ENCODE measurements at places on chromosomes 2 and 18.

DNA sequence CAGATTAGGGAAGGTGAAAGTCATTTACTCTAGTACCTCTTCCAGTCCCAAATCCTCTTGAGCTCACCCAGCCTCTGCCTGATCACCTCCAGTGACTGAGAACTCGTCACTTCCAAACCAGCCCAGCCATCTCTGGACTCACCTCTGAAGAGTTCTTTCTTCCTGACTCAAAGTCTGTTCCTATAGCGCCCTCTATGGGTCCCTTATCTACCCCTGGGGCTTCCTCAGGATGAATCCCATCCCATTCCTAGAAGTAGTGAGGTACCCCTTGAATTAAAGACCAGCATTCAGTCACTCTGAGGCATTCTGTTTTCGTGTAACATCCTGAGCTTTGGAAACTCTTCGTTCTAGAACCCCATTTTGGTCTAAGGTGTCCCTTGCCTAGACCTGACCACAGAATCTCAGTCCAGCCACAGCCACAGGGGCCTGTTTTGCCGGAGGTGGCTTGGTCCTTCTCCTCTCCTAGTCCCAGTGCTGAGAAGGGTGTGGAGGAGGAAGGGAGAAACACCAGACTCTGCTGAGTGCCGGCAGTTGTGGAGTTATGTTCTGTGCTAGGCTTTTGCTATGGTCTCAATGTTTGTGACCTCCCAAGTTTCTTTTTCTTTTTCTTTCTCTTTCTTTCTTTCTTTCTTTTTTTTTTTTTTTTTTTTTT, 32.7 kb downstream of the SIX3 start:
- no peak for DNase-seq

- DNase-seq = no peak
Observed at GRCh38 chr18:48033790-48034650, 103.6 kb upstream of the SMAD2 start.

- DNase-seq = no peak
Observed at GRCh38 chr2:196291873-196292800, 120.8 kb upstream of the STK17B start.

- no peak for DNase-seq
Observed at GRCh38 chr18:59514203-59514602, 155.1 kb upstream of the LMAN1 start.

DNA sequence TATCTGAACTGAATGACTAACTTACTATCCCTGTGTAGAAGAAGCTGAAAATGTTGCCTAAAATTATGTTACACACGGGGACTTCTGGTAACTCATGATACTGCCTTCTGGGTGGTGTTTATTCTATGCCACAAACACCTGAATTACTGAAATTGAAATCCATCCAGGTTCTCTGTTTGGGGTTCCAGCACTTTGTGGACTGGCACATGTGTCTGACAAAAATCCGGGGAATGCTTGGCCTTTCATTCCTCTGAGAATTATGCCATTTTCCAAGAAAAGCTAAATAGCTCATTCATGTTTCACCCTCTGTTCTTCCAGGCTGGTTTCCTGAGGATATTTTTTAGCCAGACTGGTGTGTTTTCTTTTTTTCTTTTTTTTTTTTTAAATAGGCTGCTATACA, 59.5 kb upstream of the POU3F3 start:
- DNase-seq = no peak

- no peak for DNase-seq
Observed at GRCh38 chr2:219073413-219074129, 12.8 kb upstream of the IHH start.

DNA sequence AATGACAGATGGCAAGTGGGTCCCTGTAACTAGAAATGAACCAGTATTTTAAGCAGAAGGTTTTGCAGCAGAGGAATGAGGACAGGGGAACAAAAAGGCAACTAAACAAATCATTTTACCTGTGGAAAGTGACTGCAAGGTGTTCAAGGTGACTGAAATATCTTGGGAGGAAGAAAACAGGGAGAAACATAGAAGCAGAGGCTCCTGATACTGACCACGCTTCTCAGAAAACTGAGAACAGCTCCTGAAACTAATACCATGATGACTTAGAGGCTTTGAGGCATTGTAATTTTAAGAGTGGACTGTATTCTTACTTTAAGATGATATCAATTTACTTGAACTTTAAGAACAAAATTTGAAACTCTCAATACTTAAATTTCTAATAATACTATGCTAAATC, at the start of gene DYTN:
TSS of gene DYTN (minus strand) at position 101 of the 400 bp plus-strand sequence. CDS start 117 bp downstream, outside the sequence.
- DNase-seq = no peak

- DNase-seq = no peak
Observed at GRCh38 chr2:70777450-70777849, 9.4 kb upstream of the ADD2 start.

DNA sequence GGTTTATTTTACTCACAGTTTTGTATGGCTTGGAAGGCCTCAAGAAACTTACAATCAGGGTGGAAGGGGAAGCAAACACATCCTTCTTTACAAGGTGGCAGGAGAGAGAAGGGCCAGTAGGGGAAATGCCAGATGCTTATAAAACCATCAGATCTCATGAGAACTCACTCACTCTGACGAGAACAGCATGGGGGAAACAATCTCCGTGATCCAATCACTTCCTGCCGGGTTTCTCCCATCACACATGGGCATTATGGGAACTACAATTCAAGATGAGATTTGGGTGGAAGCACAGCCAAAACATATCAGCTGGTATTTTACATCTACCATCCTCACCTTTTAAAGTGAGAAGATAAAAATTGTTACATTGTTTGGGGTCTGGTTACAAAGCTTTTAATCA, 427.9 kb upstream of the CDH7 start:
- DNase-seq = no peak

GRCh38 chr2:138752197-138752956, 27.8 kb downstream of the NXPH2 start:
- DNase-seq = no peak

GRCh38 chr2:37653805-37654378, 17.6 kb downstream of the CDC42EP3 start:
- DNase-seq = no peak

DNA sequence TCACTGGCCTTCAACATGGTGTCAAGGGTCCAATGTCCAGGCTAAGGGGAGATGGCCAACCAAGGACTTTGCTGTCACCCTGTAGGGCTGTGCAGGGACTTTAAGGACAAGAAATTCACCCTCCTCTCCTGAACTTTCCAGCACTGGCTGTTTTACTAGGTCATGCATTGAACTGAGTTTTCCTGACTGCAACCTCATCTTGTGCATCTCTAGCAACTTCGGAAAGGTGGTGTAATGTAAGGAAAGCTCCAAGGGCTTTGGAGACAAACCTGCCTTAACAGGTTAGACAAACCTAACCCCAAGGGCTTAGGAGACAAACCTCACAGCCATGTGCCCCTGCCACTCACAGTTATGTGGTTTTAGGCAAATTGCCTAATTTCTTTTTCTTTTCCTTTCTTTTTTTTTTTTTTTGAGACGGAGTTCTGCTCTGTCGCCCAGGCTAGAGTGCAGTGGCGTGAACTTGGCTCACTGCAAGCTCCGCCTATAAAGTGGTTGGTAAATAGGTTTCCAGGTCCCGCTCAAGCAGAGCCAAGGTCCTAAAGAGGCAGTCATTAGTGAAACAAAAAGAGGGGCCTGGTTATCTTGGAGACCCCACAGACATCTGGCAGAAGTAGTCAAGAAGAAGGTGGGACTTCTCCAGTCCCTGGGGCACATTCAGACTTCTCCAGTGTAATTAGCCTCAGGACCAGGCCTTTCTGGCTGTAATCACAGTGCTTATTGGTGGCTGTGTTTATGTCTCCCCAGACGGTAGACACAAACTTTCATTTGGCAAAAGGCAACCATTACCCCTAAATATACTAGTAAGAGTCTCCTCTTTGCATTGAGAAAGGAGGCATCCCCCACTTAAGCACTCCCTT, 37.6 kb upstream of the PMAIP1 start:
- DNase-seq = no peak

All from T-cell (primary cell).